ENCODE measurements at places on chromosomes 2 and 18.

GRCh38 chr2:98833172-98833916 is 102.4 kb upstream of the MGAT4A start:
- no peak for DNase-seq

DNA sequence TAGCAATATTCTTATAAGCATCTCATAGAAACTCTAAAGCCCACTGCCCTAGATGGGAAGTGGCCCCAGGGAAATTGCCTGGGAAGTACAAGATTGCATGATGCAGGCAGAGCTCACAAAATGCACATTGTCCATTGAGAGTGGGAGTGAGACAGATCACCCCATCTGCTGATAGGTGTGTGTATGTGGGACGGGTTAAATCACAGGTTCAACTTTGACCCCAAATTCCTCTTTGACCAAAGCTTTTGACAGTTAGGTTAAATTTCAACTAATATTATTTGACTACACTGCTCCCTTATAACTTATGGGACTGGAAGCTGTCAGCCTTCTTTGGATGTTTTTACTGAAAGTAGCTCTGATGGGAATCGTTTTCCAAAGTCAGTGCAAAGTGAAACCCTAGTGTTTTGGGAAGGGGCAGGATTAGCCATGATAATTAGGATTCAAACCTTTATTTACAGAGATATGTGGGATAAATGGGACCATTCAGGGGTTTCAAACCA is 11.4 kb upstream of the FABP1 start:
- no peak for DNase-seq

- no peak for DNase-seq
Observed at GRCh38 chr2:145157741-145158591, 638.0 kb upstream of the ZEB2 start.

DNA sequence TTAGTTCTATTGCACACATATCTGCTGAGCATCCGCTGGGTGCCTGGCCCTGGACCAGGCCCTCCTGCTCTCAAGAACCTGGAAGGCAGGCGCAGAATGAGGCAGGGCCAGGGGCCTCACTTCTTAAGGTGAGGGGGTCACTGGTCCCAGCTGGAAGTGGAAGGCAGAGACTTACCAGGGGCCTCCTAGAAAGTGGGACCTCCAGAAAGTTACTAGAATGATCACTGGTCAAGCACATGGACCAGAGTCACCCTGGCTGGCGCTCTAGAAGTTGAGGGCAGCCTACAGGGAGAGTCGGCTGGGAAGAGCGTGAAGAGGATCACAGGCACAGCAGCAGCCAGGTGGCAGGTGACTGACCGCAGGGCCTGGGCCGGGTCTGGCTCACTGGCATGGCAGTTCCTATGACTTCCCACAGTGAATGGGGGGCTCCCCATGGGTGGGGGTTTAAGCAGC is 26.1 kb upstream of the MAL start:
- DNase-seq = no peak

GRCh38 chr2:241708879-241709278 is 7.0 kb downstream of the ING5 start:
- DNase-seq = no peak

- no peak for DNase-seq
Observed at GRCh38 chr18:72160510-72161445, 383.4 kb downstream of the CBLN2 start.

DNA sequence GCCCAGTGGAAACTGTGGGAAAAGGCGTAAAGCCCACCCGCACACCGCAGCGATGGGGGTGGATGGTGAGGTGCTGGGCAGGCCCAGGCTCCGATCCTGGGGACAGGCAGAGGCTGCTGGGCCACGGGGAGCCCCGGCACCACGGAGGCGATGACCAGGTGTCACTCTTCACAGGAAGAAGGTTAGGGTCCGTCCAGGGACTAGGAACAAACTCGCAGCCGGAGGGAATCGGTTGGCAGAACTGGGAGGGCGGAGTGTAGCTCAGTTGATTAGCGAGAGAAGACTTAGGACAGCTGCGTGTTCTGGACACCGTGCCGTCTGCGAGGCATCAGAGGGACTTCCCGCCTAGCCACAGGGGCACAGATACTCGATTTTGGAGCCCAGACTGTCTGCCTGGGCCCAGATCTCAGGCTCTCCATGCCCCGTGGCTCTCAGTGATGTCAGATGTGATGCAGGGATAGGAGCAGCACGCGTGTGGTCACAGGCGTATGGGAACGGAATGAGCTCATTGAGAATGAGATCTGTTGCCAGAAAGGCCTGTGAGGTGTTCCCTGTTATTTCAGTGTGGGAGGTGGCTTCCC is 16.1 kb upstream of the ALLC start:
- no peak for DNase-seq

GRCh38 chr2:180319586-180320405 is 312.7 kb upstream of the CWC22 start:
- no peak for DNase-seq

GRCh38 chr2:118670838-118671237 is 176.6 kb downstream of the EN1 start:
- no peak for DNase-seq

- no peak for DNase-seq
Observed at GRCh38 chr2:62724886-62725711, 19.6 kb downstream of the EHBP1 start.

GRCh38 chr2:129396980-129397599 is 582.4 kb upstream of the RAB6C start:
- DNase-seq = no peak

- DNase-seq = no peak
Observed at GRCh38 chr18:40375837-40376236, 1579.2 kb upstream of the PIK3C3 start.

DNA sequence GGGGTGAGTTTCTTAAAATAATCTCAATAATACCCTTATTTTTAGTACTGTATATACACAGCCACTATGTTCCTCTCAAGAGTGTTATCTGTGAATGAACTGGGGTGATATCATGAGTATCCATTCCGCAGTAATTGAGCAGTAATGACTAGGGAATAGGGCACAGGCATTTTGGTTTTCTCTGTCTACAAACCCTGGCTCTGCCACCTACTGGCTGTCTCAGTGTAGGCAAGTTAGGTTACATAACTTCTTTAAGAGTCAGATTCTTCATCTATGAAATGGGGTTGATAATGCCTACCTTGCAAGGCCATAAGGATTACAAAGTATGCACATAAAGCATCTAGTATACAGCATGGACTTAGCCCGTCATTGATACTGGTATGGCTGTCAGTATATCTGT is 555.8 kb downstream of the NRXN1 start:
- no peak for DNase-seq

DNA sequence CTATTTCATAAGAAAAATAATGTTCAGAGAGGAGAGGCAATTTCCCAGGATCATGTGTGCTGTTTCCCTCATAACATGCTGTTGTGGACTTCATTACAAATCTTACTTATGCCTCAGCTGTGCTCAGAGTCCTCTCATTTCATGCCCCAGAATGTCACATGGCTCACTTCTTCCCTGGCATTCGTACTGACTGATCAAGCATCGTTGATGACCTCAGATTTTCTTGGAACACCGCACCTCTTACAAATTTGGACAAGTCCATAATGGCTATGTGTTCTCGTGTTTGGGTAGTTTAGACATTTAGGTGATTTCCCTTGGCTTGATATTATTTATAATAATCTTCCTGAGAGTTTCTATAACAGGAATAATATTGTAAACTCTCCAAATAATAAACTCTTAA is 32.9 kb downstream of the SERPINB7 start:
- DNase-seq = no peak

DNA sequence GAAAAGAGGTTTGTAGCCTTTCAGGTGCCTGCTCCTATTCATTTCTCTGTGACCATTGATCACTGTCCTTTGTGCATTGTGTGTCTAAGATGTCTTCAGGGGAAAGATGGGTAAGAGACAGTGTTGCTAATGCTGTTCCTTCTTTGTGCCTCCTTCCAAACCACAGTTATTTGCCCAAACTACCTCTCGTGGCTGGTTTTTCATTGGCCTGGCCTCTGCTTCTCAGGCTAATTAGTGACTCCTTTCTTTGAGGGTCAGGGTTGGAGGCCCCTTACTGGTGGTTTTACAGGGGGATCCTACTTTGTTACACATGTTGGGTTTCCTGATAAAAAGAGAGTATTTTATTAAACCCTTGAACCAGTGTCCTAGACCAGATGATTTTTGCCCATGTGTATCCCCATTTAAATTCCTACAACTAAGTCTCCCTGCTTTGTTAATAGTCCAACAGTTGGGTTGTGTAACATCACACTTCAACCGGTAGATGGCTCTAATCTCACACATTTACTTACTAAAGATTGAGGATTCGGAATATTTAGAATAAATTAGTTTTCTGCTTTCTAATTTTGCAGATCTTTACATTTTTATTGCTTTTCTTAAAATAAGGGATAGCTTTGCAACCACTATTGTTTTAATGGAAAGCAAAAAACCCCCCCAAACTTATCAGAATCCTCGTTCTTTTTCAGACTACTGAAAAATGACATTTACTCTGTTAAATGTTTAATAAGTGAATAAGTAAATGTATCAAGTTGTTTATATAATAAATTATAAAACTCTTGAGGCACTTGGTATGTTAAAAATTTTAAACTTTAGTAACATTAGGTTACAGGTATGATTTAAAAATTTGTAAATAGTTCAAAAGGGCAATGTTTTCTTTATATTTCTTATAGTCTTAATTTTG is 2.4 kb downstream of the MARS2 start:
- DNase-seq = no peak

GRCh38 chr2:138615257-138615656 is 113.7 kb downstream of the SPOPL start:
- no peak for DNase-seq

DNA sequence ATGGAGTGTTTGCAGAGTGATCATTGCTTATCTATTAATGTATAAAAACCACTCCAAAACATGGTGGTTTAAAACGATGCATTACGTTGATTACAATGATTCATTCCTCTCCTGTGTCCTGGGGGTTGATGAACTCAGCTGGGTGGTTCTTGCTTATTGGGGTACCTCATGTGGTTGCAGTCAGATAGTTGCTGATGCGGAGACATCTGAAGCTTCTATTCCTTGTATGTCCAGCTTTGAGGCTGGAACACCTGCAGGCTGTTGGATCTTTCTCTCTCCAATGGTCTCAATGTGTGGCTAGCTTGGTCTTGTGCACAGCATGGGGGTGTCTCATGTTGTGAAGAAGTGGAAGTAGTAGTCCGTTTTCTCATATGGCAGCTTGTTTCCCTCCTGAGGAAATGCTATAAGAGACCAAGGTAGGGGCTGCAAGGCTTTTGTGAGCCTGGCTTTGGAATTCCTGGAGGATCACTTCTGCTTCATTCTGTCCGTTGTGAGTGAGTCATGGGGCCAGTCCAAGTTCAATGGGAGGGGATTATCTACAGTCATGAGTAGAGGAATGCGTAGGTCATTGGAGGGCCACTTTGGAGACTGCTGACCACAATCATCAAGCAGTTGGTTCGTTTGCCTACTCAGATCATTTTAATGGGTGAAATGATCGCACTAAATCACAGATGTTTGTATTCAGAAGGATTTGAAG is 601.0 kb downstream of the SLC4A3 start:
- DNase-seq = no peak

DNA sequence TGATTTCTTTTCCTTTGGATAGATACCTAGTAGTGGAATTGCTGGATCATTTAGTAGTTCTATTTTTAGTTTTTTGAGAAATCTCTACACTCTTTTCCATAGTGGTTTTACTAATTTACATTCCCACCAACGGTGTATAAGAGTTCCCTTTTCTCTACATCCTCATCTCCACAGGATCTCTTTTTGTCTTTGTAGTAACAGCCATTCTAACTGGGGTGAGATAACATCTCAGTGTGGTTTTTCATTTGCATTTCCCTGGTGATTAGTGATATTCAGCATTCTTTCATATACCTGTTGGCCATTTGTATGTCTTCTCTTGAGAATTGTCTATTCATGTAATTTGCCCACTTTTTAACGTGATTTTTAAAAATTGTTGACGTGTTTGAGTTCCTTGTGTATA is 13.8 kb downstream of the RFTN2 start:
- DNase-seq = no peak

- no peak for DNase-seq
Observed at GRCh38 chr18:37548679-37549289, 16.8 kb downstream of the CELF4 start.

DNA sequence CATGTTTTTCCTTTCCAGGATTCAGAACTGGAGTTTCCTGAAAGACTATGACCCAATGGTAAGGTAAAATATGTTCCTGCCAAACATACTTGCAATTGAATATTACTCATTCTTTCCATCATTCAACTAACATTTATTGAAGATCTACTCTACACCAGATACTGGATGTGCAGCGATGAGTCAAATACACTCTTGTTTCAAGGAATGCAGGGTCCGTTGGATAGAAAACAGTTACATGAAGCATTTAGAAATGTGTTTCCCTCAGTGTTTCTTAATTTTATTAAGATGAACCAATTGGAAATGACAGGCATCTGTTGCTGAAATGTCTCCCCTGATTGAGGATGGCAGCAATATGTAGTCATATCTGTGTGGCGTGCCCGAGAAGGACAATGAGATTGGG is 14.8 kb upstream of the SLC66A3 start:
- no peak for DNase-seq

- no peak for DNase-seq
Observed at GRCh38 chr18:58649966-58650816, 21.1 kb upstream of the MALT1 start.

DNA sequence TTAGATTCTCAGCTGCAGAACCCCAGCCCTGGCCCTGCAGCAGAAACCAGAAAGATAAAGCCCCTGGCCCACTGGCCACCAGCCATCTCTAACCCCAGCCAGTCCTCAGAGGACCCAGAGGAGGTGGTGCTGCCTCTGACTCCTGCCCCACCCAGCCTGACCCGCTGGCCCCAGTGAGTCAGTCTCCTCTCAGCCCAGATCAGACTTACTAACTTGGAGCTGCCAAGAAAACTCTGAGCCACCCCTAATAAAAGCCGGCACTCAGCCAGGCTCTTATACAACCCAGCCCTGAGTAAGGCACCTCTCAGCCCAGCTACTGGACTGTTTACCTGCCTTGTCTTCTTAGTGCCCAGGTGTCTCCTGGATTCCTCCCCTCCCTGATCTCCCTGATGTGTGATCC is 2.0 kb downstream of the SLC14A2 start:
- DNase-seq = no peak

DNA sequence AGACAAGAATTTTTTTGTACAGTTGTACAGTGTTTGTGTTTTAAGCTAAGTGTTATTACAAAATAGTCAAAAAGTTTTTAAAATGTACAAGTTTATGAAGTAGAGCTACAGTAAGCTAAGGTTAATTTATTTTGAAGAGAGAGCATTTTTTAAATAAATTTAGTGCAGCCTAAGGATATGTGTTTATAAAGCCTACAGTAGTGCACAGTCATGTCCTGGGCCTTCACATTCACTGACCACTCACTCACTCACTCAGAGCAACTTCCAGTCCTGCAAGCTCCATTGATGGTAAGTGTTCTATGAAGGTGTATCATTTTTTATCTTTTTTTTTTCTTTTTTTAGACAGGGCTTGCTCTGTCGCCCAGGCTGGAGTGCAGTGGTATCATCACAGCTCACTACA is 44.2 kb downstream of the SFXN5 start:
- DNase-seq = no peak

DNA sequence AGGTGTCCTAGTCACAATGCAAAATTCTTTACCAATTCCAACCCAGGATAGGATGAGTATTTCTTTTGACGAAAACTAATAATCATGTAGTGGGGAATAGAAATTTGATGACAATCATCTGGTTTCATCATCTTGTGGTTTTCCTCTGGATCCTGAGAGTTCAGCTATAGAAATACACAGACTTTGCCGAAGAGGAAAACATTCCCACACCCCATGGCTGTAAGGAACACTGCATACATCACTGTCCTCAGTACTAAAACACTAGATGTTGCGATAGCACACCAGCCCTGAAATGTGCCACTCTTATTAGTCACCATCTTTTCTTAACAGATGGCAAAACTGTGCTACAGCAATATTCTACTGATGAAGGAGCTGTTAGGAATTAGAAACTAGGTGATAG is 29.4 kb downstream of the CERKL start:
- no peak for DNase-seq

- DNase-seq = no peak
Observed at GRCh38 chr2:59833941-59834340, 719.5 kb downstream of the BCL11A start.

Measured in activated naive CD8-positive, alpha-beta T cell treated with anti-CD3 and anti-CD28 coated beads, Interleukin-2, amount 50 U/mL, for 16 hours (primary cell).